Renal pelvis (tissue), 12 donors: ENCODE measurements at places on chromosomes 7 and 10. TPM values are rescaled to one million over a fixed set of nuclear protein-coding genes. Genes with fewer than 3 reads are reported as not detected.

DNA sequence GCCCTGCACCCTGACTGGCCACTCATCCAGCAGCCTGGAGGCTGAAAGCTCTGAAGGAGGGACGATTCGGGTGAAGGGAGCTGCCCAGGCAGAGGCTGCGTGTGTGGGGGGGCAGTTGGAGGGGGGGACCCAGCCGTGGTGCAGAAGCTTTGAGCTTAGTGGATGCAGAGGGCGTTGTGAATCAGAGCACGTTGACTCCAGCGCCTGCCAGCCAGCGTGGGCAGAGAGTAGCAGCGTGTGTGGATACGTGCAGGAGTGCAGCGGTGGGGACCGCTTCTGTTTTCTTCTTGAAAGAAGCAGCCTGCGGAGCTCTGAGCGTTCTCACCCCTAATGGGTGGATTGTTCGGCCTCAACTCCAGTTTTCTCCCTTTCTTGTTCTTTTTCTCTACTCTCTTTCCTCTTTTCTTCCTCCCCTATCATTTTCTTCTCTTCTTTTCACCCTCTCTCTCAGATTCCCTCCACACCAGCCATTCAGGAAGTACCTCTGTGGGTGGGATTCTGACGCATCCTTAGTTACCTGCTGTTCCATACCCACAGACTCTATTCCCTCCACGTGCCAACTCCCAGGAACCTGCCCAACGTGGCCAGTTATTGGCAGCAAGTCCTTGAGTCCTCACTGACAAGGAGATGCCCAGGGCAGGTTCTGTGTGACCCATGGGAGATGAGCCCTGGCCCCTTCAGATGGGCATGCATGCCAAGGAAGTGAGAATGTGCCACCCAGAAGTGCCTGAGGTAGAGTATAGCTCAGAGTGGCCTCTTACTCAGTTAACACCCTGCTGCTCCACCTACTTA, 47.4 kb downstream of the SORCS3 start:
- DNase-seq = no peak

- DNase-seq = no peak
Observed at GRCh38 chr10:25557136-25557535, 376.9 kb upstream of the MYO3A start.

Gene TMEM184A
- 8.6 TPM for polyA plus RNA-seq

DNA sequence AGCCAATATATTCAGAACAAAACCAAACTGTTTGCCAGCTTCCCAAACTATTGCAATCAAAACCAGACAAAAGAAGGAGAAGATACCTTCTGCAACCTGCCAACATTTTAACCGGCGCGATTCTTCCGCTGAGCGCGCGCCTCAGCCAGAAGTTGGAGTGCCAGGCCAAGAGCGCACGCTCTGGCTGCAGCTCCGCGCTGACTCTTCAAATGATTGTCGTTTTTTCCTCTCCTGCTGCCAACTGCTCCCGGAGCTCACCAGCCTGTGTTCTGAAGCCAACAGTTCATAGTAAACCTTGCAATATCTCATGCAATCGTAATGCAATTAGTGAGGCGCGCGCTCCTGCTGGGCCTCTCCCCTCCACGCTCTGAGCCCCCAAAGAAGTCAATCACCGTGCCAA, 259.7 kb upstream of the MGMT start:
- DNase-seq = no peak

GRCh38 chr7:24401628-24402593, 117.9 kb downstream of the NPY start:
- DNase-seq = no peak

- DNase-seq = no peak
Observed at GRCh38 chr10:122553341-122553740, 7.2 kb upstream of the DMBT1 start.

Gene RASSF4
- polyA plus RNA-seq = 33.9 TPM
